Sigmoid colon (tissue), 7 donors: ENCODE measurements at places on chromosomes 12 and 14. TPM values are rescaled to one million over a fixed set of nuclear protein-coding genes. Genes with fewer than 3 reads are reported as not detected.

OR4K15 gene
- total RNA-seq = not detected

CD27 gene
- total RNA-seq = not detected

UNC79 gene
- 0.33 TPM for total RNA-seq

SYT1 gene
- 20.0 TPM for total RNA-seq

DNA sequence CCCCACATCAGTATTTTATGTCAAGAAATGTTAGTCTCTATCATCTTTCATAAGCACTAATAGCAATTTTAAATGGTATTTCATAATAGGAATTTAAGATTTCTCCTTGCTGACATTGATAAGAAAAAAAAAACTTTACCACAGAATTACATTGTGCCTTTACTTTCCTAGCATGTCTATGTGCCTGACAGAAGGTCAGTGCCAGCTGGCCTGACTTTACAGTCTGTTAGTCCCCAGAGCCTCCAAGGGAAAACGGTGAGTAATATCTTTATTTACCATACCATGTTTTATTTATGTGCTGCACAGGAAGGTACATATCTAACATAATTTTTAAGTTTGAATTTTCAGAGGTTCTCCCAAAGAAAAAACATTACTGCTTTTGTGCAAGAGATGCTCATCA is 152.0 kb upstream of the AEBP2 start:
- no peak for DNase-seq

DNA sequence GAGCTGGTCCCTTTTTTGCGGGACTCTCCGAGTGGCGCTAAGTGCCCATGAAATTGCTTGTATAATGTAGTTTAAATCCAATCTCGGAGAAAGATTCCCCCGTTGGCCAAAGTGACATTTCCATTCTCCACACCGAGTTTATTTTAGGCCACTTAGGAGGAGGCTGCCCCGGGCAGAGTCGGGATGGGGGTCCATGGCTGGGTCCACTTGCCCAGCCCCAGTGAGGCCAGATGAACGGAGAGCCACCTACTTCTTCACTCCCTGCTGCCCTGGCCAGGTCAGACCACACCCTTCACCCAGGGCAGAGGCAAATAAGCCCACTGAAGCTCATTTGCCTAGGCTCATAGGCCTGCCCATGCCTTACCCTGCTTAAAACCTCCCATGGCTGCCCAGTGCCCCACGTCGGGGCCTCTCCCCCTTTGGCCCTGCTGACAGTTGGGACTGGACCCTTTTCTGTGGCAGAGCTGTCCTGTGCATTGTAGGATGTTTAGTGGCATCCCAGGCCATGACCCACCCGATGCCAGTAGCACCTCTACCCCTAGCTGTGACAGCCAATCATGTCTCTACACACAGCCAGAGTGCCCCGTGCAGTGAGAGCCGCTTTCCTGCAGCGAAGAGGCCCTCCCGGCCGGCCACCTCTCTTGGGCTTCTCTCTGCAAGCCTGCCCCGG is 51.3 kb downstream of the FAM222A start:
- DNase-seq = peak; percentile 49

GRCh38 chr12:113651662-113652061 is 180.0 kb upstream of the LHX5 start:
- no peak for DNase-seq

DNA sequence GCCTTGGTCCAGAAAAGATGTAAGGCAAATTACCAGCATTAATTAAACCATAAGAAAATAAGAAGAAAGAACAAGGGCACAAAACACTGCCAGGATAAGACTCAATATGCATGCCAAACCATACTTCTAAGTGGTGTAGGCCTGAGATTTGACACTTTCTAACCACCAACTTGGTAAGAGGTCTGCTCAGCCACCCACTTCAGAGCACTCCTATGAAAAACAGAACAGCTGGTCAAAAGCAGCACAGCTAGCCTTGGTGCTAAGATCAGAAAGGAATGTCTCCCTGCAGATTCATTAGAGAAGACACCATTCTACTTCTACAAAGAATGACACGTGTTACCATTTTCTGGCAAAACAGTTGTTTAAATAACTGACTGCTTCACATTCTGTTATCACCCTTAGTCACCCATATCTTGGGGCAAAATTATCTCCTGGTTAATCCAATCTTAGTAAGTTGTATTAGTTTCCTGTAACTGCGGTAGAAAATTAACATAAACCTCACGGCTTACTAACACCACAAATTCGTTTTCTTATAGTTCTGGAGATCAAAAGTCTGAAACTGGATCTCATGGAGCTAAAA is 13.2 kb downstream of the RPS6KA5 start:
- no peak for DNase-seq

GRCh38 chr12:92859650-92860386 is 69.3 kb downstream of the EEA1 start:
- no peak for DNase-seq

DNA sequence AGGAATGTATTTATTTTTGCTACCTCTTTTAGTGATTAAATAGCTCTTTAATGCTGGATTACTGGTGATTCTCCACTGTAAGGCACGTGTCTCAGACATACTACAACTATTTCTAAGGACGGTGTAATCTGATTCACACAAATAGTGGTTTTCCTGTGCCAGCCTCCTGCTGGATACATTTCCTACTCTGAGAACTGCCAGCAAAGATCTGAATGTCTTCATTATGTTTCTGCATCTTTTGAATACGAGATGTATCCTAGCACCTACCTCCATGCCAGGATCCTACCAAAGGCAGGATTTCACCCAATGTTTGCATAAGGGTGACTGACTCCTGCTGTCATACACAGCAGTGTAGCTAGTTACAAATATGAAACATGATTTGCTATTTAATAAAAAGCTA is 120.6 kb downstream of the PRICKLE1 start:
- no peak for DNase-seq

GRCh38 chr12:68451261-68452077 is 119.3 kb upstream of the MDM1 start:
- peak; percentile 76 for DNase-seq

DNA sequence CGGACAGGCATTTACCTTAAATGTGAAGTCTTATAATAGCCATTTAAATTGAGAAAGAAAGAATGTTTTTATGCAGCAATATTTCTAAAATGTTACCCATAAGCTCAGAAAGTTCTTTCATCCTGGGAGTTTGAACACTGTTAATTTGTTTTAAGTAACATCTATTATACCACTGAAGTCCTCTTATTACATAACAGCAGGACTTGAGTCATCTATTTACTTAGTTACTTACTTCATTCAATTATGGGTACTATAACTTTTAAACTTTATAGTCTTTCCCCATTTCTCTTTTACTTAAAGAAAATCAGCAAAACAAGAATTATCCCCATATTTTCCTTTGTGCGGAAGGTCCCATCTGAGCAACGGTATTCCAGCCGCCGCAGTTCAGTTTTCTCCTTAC is 473.1 kb downstream of the ETNK1 start:
- no peak for DNase-seq

DNA sequence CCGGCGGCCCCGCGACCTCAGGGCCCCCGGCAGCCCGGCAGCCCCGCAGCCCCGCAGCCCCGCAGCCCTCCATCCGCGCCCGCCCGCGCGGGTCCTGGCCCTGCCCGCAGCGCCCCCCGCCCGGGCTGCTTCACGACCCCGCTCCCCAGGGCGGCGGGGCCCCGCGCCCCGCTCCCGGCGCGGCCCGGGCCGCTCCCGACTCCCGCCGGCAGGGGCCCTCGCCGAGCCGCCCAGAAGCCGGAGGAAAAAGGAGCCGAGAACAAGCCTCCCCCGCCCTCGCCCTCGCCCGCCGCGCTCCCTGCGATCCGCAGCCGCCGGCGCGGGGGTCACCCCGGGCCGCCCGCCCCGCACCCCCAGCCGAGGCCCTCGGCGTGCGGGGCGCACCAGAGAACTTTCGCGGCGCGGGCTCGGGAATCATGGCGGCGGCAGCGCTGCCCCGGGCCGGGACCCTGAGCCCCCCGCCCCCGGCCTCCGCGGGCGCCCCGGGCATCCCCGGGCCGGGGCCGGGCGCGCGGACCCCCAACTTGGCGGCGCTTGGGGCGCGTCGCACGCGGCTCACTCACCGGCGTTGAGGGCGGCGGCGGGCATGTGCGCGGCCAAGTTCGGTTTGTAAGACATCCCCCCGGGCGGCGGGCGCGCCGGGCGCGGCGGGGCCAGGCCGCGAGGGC is 521 bp downstream of the CDK2AP1 start:
- DNase-seq = peak; percentile 88

- no peak for DNase-seq
These were observed 17.3 kb downstream of the GPR68 start for GRCh38 chr14:91227183-91227628.

- no peak for DNase-seq
These were observed 3.8 kb downstream of the DCN start for GRCh38 chr12:91178781-91179180.

DNA sequence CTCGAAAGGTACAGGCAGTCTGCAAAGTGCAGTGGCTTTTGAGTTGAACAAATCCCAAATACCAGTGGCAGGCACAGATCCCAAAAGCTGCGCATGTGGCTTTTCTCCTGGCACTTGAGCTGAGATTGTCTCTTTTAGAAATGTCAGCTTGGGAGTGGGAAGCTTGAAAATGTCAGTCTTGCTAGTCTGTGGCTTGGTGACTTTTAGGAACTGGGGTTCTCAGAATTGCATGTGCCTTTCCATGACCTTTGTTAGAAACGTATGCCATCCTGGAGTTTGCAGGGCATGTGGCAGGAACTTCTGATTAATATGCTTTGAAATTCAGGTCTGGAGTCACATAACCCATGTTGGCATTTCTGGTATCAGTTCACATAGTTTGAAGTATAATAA is 182.1 kb downstream of the CHST11 start:
- no peak for DNase-seq

- no peak for DNase-seq
These were observed 501.6 kb downstream of the EGLN3 start for GRCh38 chr14:33449268-33449667.

- no peak for DNase-seq
These were observed 135.3 kb downstream of the AEBP2 start for GRCh38 chr12:19574601-19575000.

DNA sequence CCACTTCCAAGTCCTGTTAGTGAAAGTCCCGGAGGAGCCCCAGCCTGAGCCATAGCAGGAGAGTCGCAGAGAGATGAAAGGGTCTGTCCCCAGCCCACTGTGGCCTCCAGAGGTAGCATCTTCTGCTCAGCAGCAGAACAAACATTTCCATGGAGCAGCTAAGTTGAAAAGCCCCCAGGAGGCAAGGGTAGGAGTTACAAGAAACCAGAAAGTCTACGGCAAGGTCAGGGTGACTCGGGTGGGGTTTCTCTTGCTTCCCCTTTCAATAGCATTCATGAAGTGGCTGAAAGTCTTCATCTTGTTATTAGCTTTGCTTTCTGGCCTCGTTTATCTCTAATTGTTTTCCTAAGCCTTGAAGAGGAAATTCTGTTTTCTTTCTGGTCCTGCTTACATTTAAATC is 151.2 kb upstream of the DIO3 start:
- DNase-seq = no peak

DNA sequence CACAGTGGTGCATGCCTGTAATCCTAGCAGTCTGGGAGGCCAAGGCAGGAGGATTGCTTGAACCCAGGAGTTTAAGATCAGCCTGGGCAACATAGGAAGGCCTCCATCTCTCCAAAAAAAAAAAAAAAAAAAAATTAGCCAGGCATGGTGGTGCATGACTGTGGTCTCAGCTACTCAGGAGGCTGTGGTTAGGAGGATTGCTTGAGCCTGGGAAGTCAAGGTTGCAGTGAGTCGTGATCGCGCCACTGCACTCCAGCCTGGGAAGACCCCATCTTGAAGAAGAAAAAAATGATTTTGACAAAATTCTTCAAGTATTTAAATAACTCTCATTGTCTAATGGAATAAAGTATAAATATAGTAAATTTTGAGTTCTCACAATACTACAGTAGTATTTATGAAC is 219.2 kb upstream of the SSTR1 start:
- no peak for DNase-seq

- DNase-seq = no peak
These were observed 439.7 kb downstream of the ADAMTS20 start for GRCh38 chr12:43112101-43112920.
